Eye (tissue), 1 donor: ENCODE measurements at places on chromosomes 3 and 15.

GRCh38 chr15:40470423-40471104 is at the start of gene CHST14:
Gene CHST14 (plus strand): TSS chr15:40470984. CDS start chr15:40471214, 230 bp downstream.
- peak; percentile 87 for DNase-seq

GRCh38 chr15:40767838-40768500 is 1.8 kb upstream of the C15orf62 start:
- no peak for DNase-seq

- DNase-seq, result no peak
These were observed 14.5 kb downstream of the SRPRB start for GRCh38 chr3:133820129-133820528.

DNA sequence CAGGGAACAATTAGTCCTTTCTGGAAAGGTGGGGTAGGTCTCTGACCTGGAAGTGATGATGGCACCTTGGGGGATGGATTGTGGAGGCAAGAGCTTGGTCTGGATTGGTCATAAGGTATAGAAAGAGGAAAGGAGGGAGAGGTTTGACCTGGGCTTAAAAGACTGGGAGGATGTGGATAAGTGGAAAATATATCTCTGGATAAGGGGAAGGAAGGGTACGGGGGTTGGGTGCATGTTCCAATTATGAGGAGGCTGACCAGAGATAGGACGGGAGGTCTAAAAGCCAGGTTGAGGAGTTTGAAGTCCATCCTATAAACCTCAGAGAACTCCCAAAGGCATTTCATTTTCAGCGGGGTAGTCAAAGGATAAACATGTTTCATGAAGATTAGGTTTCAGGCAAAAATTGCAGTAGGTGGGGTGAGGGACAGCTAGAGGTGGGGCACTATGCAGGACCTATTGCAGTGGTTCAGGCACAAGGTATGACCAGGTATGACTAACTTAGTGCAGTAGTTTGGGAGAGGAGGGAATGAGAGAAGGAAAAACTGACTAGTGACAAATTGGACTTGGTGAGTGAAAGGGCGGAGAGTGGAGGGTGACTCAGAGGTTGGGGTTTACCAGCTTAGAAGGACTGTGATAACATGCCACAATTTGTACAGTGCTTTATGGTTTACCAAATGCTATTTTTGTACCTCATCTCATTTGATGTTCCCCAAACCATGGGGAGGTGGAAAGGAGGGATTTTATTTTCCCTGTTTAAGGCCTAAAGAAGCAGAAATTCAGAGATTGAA is 10.7 kb downstream of the PDE8A start:
- no peak for DNase-seq

DNA sequence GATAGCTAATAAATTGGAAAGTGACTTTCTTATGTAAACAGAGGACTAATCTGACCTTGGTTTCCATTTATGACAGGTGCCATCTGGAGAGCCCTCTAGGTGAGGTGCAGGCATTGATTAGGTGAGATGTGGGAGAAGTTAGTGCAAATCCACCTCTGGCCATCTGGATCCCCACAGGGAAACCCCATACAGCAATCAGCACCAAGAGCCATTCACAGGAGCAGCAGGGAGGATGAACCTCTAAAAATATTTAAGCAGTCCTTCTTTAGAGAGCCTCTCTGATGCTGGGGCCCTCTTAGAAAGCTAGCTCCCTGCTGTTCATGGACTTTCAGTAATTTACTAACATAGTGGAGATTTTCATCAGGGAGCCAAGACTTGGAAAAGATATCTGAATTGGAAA is 69.3 kb downstream of the CLSTN2 start:
- no peak for DNase-seq

DNA sequence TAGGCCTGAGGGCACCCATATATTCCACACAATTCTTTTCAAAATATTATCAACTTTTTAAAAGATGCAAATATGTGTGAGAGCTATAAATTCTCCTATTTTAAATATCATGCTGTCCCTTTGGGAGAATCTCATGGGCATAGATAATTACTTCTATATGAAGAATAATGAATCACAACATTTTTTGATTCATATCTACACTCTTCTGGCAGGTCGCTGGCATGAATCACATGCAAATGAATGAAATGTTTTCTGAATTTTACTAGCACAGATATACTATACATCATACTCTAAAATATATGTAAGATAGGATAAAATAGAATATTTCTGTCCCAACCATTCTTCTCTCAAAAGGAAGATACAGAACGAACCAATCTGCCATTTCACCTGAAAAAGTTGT is 277.7 kb upstream of the KCNH8 start:
- no peak for DNase-seq

DNA sequence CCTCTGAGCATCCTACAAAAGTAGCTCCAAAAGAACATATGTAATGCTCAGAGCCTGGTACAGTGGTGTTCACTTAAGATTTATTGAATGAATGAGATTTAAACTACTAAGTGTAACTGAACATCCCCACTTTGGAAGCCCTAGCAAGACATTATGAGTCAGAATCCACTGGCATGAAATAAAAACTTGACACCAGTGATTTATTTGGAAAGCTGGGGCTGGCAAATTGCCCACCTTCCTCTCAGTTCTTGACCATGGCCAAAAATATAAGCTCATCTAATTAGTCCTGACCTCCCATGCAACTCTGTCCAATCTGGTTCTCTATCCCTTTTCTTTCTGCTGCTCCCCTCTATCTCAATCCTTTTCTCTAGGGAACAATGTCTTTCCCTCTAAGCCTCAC is 418.0 kb downstream of the PLCL2 start:
- DNase-seq, result no peak

DNA sequence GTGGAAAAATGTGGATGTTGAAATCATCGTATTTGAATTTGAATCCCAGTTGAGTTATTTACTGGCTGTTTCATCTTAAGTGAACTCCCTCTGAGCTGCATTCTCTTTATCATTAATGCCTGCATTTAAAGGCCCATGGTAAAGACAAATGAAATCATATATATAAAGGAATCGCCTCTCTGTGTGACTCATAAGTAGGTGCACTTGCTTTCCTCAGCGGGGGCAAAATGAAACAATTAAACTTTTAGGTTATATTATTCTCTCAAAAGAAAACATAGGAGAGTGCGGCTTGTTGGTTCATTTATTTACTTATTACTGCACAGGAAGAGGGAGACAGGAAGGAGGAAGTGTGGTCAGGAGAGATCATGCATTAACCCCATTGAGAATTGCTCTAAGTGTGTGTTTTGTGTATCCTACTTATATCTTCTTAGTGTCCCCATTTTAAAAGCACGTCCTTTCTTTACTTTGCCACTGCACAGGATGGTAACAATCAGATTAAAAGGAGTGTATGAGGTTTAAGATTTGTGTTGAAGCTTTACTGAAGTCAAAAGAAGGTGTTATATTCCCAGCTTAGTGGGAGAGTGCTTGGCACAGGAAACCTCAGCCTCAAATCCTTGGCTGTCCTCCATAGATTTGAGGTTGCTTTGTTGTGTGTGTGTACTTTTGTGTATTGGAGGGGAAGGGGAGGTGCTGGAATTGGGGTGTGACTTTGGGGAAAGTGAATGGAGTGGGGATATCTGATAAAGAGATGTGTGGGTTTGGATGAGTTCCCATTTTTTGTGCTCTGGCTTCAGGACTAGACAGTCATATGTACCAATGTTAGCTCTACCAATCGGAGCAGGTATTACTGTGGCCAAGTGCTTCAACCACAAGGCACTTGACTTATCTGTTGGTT is 595.8 kb upstream of the NR2F2 start:
- no peak for DNase-seq

GRCh38 chr3:177437513-177438337 is 240.4 kb upstream of the TBL1XR1 start:
- no peak for DNase-seq

DNA sequence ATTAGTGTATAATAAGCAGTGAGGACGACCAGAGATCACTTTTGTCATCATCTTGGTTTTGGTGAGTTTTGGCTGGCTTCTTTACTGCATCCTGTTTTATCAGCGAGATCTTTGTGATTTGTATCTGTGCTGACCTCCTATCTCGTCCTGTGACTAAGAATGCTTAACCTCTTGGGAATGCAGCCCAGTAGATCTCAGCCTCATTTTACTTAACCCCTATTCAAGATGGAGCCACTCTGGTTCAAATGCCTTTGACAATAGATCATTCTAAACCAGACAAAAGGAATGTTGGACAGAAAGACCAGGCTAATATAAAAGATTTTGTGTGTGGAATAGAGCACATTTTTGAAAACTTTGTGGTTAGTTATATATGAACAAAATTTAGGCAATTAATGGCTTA is 618.5 kb upstream of the BCHE start:
- no peak for DNase-seq

GRCh38 chr15:43249236-43249635 is 17.5 kb downstream of the TGM5 start:
- DNase-seq, result no peak

DNA sequence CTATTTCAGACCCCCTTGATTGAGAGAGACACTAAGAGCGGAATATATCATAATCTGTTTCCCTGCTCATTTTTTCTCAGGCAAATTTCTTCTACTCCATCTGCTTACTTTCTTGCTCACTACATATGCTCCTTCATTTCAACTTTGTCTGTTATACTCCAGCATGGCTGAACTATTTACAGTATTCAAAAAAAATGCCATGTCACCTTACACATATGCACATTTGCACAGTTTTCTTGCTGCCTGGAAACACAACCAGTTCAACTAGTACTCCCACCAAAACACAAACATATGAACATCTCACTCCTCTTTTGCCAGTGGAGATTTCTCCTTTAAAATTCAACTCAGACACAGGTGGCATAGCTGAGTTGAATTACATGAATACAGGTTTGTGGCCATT is 1142.1 kb upstream of the CADM2 start:
- DNase-seq, result no peak

GRCh38 chr3:94532951-94533350 is 470.1 kb downstream of the NSUN3 start:
- no peak for DNase-seq

GRCh38 chr15:40985541-40986330 is 32.5 kb downstream of the CHAC1 start:
- DNase-seq, result no peak

GRCh38 chr3:169315996-169316395 is 347.5 kb downstream of the MECOM start:
- DNase-seq, result no peak

GRCh38 chr3:61331929-61332552 is 80.8 kb upstream of the FHIT start:
- no peak for DNase-seq

- DNase-seq, result no peak
These were observed 28.6 kb upstream of the UTS2B start for GRCh38 chr3:191358929-191359328.

GRCh38 chr3:156456771-156457224 is 98.1 kb downstream of the SSR3 start:
- DNase-seq, result no peak
